Hippocampal formation (tissue), 2 donors: ENCODE measurements at places on chromosomes 4 and X.

- DNase-seq, result no peak
Measured at GRCh38 chr4:79964400-79965211, 108.4 kb downstream of the ANTXR2 start.

DNA sequence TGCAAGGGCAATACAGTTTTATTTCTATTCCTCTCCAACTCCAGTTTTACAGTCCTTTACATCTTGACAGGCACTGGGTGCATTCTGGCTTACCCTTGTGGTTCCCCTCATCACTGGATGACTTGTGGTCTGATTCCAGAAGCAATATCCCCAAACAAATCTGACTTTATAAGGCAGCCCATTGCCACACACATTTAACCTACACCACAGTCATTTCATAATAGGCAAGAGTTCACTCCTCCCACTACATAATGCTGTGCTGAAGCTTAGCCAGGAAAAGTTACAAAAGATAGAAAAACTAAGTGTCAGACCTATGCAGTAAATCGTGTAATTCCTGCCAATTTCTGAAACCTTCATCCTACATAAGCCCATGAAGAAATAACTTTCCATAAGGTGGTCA, 82.9 kb upstream of the MID1IP1 start:
- DNase-seq, result no peak

DNA sequence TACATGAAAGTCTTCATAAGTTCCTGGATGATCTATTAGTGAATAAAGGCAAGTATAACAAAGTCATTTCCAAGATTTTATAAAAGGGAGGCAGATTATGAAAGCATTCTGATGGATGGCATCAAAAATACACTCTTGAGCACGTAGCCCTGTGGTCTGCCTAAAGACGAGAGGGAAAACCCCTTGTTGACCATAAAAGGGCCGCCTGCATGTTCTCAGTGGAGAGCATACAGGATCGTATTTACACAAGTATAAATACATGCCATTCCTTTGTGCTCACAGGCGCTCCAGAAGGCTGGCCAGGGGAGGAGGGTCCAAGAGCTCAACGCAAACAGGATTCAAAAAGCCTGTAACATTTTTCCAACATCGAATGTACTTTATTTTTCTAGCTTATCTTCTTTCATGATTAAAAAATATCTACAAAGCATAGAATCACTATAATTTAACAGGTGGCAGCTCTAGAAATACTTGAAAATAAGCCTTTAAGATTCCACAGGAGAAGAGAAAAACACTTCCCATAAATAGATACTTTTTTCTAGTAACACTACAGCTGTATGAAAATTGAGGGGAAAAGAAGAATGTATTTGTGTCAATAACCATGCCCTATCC, 29.6 kb downstream of the PDGFC start:
- no peak for DNase-seq

DNA sequence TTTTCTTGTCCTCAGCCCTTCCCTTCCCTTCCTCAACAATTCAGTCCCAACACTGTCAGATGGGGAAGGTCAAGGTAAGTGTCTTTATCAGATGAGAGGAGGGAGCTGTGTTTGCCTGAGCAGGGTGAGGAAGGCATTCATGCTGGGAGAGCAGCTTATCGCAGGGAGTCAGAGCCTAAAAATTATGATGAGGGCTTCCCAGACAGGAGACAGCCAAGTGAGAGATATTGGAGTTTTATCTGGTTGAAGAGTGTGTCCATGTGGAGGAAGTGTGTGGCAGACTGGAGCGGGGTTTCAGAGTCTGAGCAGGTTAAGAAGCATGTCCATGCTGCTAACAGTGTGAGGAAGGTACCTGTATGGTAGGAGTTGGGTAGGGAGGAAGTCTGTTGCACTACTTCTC, 18.4 kb downstream of the BEX4 start:
- DNase-seq, result no peak

DNA sequence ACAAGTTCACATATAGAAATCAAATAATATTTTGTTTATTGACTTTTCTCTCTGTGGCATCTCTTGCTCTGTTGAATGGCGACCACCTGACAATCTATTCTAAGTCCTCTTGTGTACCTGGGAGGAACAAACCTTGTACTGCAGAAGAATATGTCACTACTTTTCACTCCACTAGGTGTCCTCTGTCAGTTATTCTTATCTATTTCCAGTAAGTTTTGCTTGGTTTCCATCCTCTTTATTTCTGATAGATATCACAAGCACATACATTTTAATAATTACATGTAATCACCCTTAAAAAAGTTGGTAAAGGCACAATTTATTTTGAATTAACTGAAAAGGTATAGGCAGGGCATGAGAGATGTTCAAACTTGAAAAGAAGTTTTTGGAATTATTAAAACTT, 238.4 kb downstream of the SNCA start:
- no peak for DNase-seq

DNA sequence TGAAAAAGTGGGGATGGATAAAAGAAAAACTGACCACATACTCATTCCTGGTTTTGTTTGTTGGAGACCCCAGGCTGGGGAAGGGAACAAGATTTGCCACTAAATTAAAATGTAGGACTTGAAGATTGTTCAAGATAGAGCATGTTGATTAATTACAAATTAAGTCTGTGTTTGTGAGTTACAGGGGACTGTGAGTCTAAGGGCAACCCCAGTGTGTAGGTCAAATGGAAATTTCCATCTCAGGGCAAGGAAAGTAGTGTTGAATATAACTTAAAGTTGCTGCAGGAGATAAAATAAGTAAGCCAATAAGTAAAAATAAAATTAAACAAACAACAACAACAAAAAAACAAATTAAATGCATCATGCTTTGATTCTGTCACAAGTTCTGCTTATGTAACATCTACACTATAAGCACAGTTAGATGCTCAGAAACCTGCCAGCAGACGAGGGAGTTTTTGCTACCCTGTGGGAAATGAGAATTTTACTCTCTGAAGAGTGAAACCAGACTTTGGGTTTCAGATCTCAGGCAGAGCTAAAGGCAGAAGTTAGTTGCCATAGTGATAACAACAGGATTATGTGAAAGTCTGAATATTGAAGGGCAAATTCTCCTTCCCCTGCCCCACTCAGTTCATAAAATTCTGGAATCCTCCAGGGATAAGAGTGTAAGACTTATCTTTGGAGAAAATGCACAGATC, 352.3 kb downstream of the GRXCR1 start:
- no peak for DNase-seq

GRCh38 chr4:15333692-15334633, 93.9 kb upstream of the C1QTNF7 start:
- no peak for DNase-seq

GRCh38 chr4:54852054-54852453, 194.3 kb downstream of the KIT start:
- peak; percentile 6 for DNase-seq

DNA sequence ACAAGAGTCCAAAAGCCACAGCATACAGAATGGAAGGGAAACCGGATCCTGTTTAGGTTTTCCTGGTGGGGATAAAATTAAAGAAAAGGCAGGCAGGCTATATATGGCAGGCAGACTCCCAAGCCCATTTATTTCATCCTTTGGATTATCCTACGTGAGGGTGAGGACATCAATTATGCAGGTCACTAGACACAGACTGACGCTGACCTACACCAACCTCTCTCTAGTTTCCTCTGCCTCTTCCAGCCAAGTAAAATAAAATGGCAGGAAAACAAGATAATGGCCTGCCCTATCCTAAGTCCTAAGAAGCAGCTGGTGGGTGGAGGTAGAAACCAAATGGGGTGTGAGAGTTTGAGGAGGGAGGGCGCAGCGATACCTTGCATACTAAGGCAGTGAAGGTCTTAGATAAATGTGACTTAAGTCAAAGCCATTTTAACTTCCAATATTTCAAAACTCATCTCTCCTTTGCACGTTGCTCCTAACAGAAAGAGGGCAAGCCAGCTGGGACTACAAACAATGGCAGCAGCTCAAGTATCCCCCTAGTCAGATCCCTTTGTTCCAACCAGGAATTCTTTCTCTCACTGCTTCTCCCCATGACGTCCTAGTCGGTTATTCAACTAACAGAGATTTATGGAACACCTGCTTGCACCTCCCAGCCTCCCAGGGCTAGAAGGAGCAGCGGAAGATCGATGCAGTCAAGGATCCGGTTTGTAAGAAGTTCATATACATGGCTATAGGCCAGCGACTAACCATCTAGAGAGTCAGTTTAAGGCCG, 72.8 kb downstream of the IRF2 start:
- no peak for DNase-seq

DNA sequence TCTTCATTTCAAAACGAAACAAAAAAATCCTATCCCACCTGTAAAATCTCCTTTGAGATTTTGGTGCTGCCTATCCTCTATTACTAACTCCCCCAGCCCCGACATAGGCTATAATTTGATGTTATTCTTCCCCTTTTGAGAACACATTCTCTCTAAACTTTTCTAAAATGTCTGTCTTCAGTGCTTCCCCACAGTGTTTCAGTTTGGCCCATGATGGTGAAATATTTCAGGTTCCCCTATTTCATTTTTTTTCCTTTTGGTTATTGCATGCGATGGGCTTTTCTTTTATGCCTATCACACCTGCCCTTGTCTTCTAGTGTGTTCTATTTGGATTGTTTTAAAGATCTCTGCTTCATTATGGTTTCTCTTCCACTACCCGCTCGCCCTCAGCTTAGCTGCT, 14.7 kb downstream of the BCORL1 start:
- DNase-seq, result no peak

DNA sequence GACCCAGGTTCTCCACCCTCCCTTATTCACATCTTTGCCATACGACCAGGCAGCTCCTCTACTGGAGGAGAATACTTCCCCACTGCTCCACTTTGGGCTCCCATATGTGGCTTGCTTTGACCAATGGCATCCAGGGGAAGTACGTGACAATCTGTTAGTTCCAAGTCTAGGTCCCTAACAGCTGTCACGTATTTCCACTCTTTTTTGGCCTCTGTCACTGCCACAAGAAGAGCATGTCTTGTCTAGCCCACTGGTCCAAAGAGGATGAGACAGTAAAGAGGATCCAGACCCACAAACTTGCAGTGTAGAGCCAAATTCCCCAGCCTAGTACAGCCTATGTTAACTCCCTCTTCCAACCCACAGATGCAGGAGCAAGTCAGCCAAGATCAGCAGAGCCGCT, 49.7 kb upstream of the GATB start:
- no peak for DNase-seq
